T-cell (primary cell): ENCODE measurements at places on chromosomes 12 and 14.

DNA sequence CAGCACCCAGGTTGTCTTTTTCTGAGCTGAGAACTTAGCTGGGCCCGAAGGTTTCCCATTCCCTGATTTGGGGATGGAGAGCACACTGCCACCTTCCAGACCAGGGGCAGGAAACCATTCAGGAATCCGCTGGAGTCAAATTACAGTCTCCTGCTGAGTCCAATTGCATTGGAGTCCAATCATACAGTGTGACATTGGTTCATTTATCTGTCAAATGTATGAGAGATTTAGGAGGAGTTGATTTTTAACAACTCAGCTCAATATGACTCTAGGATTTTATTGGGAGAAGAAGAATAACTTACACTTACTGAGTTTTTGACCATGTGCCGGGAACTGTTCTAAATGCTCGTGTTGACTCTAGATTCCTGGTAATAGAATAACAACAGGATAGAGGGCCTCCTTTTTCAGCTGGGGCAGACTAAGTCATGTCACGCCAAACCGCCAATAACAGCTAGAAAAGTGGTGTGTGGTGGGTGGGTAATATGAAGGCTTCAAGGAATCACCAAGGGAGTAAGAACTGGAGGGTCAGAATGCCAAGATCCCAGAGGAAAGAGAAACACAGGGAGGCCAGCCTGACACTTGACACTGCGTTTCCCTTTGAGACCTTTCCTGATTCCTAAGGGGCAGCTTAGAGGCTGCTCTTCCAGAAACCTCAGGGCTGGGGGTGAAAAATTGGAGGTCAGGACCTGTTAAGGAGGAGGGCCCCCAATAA is 11.5 kb downstream of the SYNDIG1L start:
- no peak for DNase-seq
- H3K27me3 ChIP-seq, result peaks cover 41% of the 10 kb centered on the region
- no peaks in the 10 kb centered on the region for H3K36me3 ChIP-seq
- H3K27ac ChIP-seq, result no peak overlapping the region
- no peaks in the 10 kb centered on the region for H3K4me1 ChIP-seq

DNA sequence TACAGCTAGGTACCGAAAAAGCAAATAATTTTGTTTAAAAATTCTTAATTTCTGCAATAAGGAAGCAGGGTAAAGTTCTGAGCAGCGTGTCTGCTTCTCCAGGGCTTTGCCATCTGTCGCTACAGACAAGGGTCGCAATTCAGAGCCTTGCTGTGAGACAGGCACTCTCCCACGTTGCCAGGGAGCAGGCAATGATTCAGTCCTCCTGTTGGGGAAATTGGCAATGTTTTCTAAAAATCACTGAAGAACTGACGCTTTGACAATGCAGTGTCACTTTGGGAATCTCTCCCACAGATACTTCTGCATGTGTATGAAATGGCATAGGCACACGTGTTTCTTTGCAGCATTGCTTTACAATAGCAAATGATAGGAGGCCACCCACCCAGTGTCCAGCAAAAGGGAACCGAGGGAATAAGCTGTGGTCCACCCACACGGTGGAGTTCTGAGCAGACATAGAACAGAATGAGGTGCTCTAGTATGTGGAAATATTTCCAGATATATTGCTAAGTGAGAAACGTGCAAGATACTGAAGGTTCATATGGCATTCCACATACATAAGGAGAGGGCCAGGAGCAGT is 16.0 kb upstream of the HIP1R start:
- H3K4me1 ChIP-seq, result no peaks in the 10 kb centered on the region
- H3K27ac ChIP-seq, result no peak overlapping the region
- H3K36me3 ChIP-seq, result no peaks in the 10 kb centered on the region
- H3K4me3 ChIP-seq, result no peak overlapping the region
- no peaks in the 10 kb centered on the region for H3K27me3 ChIP-seq
- no peak for DNase-seq

DNA sequence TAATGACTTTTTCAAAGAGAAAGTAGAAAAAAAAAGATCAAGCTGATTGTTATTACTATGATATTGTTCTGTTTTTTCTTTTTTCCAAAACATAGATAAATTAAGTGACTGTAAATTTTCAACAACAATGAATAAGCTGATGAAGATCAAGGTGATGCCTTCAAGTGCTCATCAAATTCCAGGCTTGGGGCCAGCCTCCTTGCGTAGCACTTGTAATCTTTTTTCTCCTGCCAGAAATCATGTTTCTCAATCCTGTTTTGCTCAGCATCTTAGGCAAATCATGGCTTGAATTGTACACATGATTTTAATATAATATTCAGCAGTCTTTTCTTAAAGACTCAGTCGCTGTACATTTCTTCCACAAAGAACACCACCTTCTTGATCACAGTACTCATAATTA is 333.2 kb downstream of the NPAS3 start:
- no peaks in the 10 kb centered on the region for H3K4me1 ChIP-seq
- no peaks in the 10 kb centered on the region for H3K27me3 ChIP-seq
- H3K36me3 ChIP-seq, result no peaks in the 10 kb centered on the region
- H3K4me3 ChIP-seq, result no peak overlapping the region
- DNase-seq, result no peak
- H3K27ac ChIP-seq, result no peak overlapping the region

- H3K36me3 ChIP-seq, result no peaks in the 10 kb centered on the region
- H3K4me3 ChIP-seq, result no peak overlapping the region
- H3K27ac ChIP-seq, result no peak overlapping the region
- no peaks in the 10 kb centered on the region for H3K27me3 ChIP-seq
- peaks cover 31% of the 10 kb centered on the region for H3K4me1 ChIP-seq
Measured at GRCh38 chr14:54490445-54491175, 1.8 kb upstream of the GMFB start.

DNA sequence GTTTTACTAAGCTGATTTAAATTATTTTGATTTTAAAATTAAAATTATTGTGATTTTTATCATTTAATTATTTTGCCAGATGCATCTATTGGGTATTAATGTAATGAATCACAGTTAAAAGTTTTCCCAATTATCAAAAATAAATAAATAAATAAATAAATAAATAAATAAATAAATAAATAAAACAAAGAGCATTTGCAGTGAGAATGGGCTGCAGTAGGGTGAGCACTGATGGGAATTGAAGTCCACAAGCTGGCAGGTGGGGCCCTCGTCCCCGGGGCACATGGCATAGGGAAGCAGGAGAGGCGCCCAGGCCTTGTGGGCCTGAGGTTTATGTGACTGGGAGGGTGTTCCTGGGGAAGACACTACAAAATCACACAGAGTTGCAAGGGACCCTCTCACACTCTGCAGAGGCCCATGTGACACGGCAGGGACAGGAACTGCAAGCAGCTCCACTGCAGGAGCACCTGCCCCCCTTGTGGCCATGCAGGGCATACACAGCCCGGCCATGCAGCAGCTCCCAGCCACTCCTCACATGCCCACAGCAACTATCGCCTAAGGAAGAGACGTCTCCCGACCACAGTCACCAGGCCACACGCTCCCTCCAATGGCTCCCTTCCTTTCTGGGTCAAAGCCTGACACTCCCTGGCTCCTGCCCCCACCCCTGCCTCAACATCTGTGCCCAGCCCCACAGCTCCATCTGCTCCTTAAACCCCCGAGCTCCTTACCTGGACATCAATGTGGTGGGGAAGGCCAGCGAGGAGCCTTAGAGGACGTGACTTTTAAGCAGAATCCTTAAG is 256.3 kb upstream of the SFSWAP start:
- no peaks in the 10 kb centered on the region for H3K36me3 ChIP-seq
- H3K4me1 ChIP-seq, result no peaks in the 10 kb centered on the region
- DNase-seq, result no peak
- H3K27ac ChIP-seq, result no peak overlapping the region

GRCh38 chr14:101790232-101790631 is 28.7 kb downstream of the PPP2R5C start:
- H3K27me3 ChIP-seq, result no peaks in the 10 kb centered on the region
- DNase-seq, result no peak
- H3K4me3 ChIP-seq, result no peak overlapping the region
- H3K4me1 ChIP-seq, result peaks cover 13% of the 10 kb centered on the region
- no peak overlapping the region for H3K27ac ChIP-seq

GRCh38 chr14:96519970-96520369 is 17.8 kb downstream of the PAPOLA start:
- H3K4me3 ChIP-seq, result no peak overlapping the region
- H3K36me3 ChIP-seq, result peaks cover 6% of the 10 kb centered on the region
- H3K27ac ChIP-seq, result no peak overlapping the region
- DNase-seq, result no peak
- H3K27me3 ChIP-seq, result no peaks in the 10 kb centered on the region
- peaks cover 10% of the 10 kb centered on the region for H3K4me1 ChIP-seq
